ENCODE measurements at places on chromosomes 11 and 22.

GRCh38 chr22:36160499-36160942 is at the start of gene APOL3:
Gene APOL3 (minus strand): TSS chr22:36160755. CDS start chr22:36149055, 11,700 bp downstream.
- no peak for DNase-seq

DNA sequence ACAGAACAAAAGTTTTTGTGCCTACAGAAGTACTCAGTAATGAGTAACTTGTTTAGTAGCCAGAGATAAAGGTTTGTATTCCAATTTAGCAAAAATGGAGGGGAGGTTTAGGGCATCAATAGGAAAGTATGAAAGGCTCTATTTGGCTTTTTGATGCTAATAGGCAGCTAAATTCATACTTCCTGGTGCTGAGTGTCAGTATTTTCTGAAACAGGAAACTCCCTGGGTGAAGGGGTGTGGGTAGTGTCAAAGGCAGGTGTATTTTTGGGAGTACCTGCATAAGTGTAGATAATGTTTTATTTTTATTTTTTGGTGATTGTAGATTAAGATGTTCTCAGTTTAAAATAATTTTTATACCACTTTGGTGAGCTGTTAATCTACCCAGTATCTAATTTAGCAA is 29.3 kb upstream of the MMP7 start:
- no peak for DNase-seq

DNA sequence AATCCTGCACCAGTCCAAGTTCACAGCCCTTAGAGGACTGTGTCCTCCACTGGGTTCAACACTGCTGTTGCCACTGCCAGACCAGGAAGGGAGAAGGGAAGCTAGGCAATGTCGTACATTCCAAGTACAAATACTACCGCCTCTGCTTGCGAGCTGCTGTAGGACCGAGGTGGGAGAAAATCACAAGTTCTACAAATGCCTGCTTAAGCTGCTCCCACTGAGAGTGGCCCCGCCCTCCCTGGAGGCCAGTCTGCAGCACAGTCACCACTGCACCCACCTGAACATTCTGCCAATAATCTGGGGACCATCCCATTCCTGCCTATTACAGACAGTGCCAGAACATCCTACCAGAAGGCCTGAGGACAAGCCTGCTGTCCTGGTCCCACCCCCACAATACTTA is 707.5 kb upstream of the ANO5 start:
- no peak for DNase-seq

- no peak for DNase-seq
Observed at GRCh38 chr11:43327987-43328386, 16.2 kb downstream of the API5 start.

DNA sequence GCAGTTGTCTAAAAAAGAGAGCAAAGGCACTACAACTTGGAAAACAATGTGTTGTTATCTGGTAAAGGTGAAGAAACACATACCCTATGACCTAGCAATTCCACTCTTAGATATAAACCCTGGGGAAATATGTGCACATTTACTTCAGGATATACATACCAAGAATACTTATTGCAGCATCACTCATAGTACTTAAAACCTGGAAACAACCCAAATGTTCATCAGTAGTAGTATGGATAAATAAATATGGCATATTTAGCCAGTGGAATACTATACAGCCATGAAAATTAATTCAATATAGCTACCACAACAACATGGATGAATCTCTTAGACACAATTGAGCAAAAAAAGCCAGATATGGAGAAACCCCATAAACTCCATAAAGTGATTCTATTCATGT is 26.1 kb upstream of the MICAL2 start:
- no peak for DNase-seq

GRCh38 chr11:128103278-128103873 is 484.0 kb downstream of the ETS1 start:
- DNase-seq, result no peak

GRCh38 chr11:96367342-96367741 is 22.4 kb downstream of the CCDC82 start:
- DNase-seq, result no peak

DNA sequence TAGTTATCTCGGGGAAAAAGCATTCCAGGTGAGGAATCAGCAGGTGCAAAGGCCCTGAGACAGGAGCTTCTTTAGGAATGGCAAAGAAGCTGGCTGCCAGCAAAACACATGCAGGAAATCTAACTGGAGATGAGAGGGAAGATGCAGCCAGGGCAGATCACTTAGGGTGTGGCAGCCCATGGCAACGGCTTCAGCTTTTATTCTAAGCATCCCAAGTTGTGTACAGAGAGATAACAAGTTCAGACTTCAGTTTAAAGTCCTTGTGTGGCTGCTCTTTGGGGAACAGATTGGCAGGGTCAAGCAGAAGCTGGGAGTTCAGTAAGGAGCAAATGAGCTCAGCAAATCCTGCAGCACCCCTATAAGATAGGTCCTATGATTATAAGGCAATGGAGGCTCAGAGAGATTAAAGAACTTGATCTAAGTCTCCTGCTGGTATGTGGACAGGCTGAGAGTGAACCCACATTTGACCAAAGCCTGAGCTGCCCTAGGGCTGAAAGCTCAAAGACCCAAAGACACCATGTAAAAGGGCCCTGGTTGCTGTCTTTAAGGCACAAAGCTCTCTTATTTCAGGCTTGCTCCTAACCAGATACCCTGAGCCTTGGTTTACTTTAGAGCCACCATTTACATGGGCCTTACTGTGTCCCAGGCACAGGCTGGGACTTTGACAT is 466.8 kb downstream of the SOX6 start:
- DNase-seq, result no peak
